ENCODE measurements at places on chromosomes 11 and 22.

DNA sequence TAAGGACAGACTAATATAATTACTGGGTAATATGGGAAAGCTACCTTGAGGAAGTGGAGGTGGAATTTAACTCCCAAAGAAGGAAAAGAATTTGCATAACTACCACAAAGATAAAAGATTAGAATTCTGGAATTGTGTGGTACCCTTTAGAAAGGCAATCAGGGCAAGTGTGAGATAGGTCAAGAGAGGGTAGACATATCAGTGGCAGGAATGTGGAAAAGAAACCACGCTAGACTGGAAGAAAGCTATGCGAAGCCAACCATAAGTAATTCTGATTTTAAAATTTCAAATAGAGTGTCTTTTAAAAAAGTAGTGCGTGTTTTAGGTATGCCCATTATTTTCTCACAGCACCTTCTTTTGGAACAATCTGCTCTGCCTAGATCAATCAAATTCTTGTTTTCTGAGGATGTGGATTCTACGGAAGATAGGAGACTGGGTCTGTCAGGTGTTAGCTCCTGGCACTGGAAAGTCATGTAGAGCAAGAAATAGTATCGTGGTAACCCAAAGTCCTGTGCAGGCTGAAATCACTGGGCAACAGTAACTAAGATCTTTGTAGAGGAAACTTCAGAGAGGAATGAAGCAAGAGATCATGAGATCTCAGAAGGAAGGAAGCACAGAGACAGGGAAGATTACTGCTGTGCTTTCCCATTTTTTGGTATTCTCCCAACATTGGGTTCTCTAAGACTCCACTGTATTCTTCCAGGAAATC is 111.3 kb upstream of the MTMR2 start:
- DNase-seq = no peak

GRCh38 chr11:59862252-59862651 is 4.0 kb downstream of the TCN1 start:
- DNase-seq = no peak

DNA sequence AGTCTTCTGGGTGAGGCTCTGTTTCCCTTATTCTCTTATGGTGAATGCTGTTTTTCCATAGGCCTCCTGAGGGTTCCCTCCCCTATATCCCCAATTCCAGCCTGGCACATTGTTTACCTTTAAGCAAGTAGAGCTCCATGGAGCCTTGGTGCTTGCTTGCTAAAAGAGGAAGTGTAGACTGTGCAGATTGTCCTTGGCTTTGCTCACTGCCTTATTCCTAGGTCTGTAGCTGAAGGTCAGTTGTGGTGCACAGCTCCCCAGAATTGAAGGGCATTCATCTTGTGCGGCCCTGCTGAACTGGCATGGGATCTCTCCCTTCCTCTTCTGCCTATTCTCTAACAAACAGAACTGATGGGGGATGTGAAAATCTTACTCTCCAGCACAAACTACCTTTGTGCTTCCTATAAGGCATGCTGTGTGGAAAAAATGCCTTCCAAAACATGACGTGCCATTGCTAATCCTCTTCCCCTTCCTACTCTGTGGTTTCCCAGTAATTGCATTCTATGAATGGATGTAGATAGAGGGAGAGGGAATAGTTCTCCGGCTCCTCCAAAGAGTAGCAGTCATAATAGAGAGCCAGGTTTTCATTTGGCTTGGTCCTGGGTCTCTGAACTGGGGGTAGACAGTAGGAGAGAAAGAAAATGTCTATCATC is 34.2 kb upstream of the PLET1 start:
- DNase-seq = no peak

- no peak for DNase-seq
Observed at GRCh38 chr11:80315200-80315599, 874.4 kb upstream of the TENM4 start.

DNA sequence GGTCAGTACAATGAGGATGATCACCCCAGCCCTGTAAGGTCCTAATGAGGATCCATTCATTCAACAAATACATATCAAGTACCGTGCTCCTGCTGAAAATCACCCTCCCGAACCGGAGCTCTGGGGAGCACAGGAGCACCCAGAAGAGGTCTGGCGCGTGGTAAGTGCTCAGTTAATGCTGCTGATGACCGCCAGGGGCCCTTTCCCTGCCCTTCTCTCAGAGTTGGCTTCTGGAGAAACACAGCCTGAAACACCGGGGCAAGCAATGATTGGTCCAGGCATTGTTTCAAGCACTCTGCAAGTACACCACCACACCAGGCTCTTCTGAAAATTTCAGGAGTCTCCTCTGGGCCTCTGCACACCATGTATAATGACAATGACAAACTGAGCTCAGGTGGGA is 3.8 kb upstream of the CCDC86 start:
- no peak for DNase-seq

DNA sequence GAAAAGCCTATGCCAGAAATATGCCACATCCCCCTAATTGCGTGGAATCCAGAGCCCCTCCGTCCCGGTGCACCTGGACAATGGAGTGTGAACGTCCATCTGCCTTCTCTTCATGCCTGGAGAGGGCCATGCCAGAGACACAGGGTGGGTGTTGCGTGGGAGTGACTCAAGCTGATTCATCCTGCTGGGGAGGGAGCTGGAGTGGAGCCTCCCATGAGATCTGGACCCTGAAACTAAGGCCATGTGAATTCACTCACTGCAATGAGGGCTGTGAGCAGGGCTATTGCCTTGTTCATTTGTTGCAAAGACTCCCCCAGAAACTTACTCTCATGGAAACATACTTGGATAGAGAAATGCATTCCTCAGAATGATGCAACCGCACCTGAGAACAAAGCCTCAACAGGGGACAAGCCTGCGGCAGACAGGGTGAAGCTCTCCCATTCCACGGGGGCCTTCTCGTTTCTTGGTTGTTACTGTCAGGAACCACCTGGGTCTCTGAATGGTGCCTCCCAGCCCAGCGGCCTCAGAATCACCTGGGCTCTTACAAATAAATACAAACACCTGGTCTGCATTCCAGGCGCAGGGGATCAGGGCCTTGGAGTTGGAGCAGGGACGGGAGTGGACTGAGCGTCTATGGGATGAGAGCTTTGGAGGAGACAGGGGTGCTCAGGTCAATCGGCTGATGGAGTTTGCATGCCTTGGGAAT is 1031.2 kb downstream of the BRD1 start:
- peak; percentile 9 for DNase-seq

DNA sequence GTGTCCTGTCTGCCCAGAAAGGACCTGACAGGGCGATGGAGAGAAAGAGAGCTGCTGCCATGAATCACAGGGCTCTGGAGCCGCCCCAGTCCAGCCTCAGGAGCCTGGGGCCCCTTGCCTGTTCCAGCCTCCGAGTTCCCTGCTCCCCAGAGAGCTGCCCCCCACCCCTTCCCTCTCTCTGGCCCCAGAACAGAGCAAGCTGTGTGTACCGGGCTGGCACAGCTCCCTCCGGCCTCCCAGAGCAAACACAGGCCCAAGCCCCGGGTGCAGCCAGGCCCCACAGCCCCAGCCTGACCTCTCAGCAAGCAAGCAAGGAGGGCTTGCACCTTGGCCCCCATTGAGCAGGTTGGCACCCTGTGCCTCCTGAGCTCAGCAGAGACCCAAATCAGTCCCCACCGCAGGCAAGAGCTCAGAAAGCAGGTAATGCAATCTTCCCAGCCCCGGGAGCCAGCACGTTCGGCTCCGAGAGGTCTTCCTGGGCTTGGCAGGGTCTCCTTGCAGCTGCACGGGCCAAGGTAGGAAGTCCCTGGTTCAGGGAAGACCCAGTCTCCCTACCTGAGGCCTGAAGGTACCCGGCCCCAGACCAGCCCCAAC is 1.4 kb downstream of the PACSIN3 start:
- no peak for DNase-seq

DNA sequence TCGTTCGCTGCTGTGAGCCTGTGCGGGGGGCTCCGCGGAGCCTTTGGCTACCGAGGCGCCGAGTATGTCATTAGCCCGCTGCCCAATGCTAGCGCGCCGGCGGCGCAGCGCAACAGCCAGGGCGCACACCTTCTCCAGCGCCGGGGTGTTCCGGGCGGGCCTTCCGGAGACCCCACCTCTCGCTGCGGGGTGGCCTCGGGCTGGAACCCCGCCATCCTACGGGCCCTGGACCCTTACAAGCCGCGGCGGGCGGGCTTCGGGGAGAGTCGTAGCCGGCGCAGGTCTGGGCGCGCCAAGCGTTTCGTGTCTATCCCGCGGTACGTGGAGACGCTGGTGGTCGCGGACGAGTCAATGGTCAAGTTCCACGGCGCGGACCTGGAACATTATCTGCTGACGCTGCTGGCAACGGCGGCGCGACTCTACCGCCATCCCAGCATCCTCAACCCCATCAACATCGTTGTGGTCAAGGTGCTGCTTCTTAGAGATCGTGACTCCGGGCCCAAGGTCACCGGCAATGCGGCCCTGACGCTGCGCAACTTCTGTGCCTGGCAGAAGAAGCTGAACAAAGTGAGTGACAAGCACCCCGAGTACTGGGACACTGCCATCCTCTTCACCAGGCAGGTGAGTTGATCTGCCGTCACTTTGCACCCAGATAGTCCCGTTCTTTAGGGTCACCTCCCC is 1.0 kb downstream of the ADAMTS15 start:
- no peak for DNase-seq

DNA sequence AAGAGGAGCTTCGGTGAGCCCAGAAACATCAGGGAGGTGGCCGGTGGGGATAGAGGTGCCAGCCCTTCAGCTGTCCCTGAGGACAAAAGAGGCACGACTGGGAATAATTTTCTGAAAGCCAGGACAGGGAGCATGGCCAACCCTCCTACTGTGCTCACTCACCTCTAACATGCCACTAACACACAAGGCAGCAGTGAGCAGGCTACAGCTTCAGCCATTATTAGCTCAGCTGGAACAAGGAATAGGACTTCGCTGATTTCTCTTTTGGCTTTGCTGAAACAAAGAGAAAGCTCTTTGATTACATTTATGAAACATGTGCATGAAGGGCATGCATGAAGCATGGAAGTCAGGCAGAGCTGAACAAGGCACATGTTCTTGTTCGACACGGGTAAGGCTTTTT is 12.1 kb upstream of the OR10A5 start:
- DNase-seq = no peak

- no peak for DNase-seq
Observed at GRCh38 chr11:76148231-76148630, 58.1 kb downstream of the WNT11 start.

- no peak for DNase-seq
Observed at GRCh38 chr22:17369439-17370025, at the start of gene CECR2. TSS of gene CECR2 (plus strand) at chr22:17369460. CDS start at chr22:17369784, 324 bp downstream.

- no peak for DNase-seq
Observed at GRCh38 chr22:40348025-40348658, 1.8 kb downstream of the ADSL start.

DNA sequence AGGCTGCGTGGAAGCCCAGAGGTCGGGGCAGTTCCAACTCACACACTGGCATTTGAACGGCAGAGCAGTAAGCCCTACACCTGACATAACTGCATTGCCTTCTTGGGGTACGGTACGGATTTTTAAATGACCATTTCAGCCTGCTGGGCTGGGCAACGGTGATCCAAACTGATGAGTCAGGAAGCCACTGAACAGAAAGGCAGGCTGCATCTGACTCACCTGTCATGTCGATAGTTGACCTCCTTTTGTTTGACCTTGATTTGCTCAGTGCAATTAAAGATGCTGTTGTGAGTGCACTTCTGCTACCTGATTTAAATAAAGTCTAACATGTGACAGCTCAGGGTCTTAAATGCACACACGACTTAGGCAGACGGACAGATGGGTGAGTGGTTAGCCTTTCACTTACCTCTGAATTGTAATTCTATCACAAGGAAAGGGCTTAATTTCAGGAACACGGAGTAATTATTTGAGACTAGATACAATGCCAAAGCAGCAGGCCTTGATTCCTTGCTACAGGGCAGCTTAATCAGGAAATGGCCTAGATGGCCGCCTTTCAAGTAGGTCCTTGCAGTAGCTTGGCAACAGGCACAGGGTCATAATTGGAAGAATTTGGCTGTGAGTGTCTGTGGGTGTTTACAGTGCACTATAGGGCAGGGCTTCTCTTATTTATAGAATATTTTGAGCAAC is 52.2 kb downstream of the BMAL1 start:
- no peak for DNase-seq

DNA sequence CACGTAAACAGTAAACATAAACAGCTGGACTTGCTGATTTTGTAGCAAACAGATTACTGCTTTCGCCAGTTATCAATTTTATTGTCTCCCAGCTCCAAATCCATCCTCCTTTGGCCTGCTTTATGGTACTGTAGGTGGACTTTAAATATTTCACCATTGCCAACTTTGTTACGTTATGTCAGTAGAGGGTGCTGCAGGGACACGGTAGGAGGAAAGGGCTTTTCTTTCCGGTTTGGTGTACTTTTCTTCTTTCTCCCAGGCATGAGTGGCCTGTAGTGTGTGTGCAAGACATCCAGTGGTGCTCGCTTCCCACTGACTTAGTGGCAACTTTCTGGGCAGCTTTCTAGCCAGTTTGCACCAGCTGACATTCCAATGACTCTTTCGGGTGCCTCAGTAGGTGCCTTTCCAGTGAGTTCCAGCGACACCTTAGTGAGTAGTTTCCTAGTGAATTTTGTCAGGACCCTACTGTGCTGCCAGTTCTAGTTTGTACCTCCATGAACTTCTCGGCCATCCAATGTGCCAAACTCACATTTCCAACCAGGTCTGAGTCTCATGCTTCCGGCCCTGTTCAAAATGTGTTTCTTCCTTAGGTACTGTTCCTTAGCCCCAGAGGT is 267.6 kb upstream of the TENM4 start:
- DNase-seq = peak; percentile 54

GRCh38 chr11:67261640-67261945 is 4.7 kb upstream of the GRK2 start:
- no peak for DNase-seq

GRCh38 chr11:131038597-131038996 is 122.3 kb upstream of the SNX19 start:
- DNase-seq = peak; percentile 35

- no peak for DNase-seq
Observed at GRCh38 chr11:86805873-86806310, 5.5 kb downstream of the PRSS23 start.

DNA sequence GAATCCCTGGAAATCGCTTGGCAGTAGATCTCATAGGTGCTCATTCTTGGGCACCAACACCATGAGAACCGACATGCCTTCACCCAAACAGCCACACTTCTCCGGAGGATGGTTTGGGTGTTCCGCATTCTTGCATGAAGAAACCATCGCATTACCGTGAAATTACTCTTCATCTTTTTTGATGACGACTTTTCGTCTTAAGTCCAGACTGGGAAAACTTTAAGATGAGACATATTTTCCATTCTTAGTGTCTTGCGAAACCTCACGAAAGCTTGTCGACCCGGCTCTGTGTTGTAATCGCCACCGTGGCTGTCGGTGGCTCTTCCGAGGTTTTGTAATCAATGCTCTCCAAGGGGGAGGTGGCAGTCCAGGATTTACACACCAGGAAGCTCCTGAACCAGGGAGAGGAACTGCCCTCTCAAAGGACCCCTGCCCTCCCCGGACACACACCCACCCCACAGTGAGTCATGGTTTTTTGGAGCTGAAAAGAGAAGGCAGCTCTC is 1.7 kb downstream of the TOM1 start:
- DNase-seq = no peak

- DNase-seq = no peak
Observed at GRCh38 chr11:35919244-35919643, 24.6 kb upstream of the LDLRAD3 start.
